AML-193 (cell line): ENCODE measurements at places on chromosomes 13 and 19.

DNA sequence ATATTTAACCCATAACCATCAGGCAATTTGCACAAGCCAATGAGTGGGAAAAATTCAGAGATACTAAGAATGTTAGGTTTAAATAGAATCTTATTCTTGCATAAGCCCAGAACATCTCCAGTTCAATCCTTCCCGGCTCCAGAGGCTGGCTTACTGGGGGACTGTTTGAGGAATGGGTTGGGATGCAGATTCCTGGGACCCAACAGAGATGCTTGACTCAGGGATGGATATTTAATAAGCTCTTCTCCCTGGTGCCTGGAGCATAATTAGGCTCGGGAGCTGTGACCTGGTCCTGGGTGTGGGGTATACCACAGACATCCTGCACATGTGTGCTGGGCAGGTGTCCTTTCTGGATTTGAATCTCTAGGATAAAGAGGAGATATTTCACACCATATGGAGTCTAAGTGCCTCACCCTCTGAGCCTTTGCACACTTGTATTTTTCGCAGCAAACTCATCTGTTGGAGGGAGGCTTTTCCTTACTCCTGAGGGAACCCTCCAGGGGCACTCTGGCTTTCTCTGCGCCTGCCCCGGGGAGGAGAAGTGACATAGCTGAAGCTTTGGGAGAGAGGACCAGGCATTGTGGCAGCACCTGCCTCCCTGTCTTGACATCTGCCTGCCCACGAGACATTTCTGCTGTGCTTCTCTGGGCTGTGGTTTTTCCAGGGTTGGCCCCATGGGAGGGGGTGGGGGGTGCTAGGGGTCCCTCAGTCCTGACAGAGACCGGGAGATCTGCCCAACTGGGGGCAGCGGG lies 36.1 kb upstream of the ANKRD10 start:
- DNase-seq = no peak

GRCh38 chr19:4715529-4716221 lies 8.0 kb downstream of the DPP9 start:
- no peak for DNase-seq

DNA sequence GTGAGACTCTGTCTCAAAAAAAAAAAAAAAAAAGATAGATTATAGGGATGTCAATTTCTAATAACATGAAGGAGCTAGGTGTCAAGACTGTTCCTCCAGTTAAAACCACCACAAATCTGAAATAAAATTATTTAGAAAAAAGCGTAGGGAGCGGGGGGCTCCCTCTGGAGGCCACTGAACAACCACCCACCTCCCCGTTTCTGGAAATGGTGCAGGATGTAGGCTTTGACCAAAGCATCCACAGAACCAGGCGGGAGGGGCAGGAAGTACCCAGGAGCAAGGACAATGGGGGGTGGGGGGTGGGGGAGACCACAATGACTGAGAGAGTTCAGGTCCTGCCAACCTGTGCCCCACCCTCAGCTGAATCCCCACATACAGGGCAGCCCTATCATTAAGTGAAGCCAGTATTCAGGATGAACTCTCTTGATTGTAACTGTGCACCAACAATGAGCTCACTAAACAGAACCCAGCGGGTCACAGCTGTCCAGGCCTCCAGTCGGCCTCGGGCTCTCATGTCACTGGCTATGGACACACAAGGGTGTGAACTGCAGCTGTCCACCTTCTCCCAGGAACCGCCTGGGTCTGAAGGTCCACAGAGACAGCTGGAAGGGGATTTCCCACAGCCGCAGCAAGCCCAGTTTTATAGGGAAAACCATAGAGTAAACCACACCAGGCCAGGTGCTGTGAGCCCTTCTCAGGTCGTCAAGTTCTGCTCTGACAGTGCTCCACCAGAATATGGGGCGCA lies 6.6 kb downstream of the ZSCAN18 start:
- DNase-seq = no peak

GRCh38 chr13:77820431-77821149 lies 98.0 kb downstream of the EDNRB start:
- DNase-seq = no peak

DNA sequence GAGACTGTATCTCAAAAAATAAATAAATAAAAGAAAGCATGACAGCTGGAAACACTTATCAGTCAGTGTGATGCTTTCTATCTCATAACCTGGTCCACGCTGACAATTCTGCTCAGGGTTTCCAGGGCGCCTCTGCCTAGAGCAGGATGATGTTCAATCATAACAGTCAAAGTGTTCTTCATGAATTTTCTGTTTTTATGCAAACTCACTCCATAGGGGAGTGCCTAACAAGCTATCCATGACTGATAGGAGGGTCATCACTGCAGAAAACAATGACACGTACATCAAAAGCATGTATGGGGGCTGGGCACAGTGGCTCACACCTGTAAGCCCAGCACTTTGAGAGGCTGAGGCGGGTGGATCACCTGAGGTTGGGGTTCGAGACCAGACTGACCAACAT lies 41.4 kb upstream of the ZNF83 start:
- no peak for DNase-seq

GRCh38 chr19:54247106-54247930 lies 4.7 kb upstream of the LILRA6 start:
- DNase-seq = no peak
